Spinal cord (tissue), 10 donors: ENCODE measurements at places on chromosomes 3 and 15. TPM values are rescaled to one million over a fixed set of nuclear protein-coding genes. Genes with fewer than 3 reads are reported as not detected.

DNA sequence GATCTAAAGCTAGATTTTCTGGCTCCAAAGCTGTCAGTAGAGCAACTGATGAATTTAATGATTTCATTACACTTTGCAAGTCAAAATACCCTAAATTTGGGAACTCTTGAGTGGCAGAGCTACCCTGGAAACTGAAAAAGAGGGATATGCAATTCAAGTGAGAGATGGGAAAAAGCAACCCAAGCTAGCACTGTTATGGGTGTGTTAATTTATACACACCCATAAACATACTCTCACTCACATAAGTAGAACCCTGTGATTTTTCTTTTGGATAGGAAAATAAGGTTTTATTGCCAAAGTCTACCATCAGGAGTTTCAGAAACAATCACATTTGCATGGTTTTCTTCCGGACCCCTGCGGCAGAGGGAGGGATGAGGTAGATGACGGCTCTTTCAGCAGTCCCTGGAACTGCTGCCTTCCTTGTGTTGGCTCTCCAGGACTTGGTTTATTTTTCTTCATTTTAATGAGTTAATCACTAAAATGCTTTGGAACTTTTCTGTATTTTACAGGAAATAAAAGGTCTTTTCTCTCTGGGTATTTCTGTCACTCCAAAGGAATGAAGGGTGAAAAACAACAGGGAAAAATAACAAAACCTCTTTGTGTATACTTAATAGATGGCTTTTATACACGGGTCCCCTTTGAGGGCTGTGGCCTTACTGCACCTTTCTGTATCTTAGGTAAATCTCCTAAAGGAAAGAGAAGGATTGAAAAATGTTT lies 63.8 kb downstream of the TTC23 start:
- no peaks in the 10 kb centered on the region for H3K4me1 ChIP-seq
- no peak overlapping the region for H3K4me3 ChIP-seq
- no peaks in the 10 kb centered on the region for H3K27me3 ChIP-seq
- H3K27ac ChIP-seq, result peak overlapping the region; percentile 58

- no peaks in the 10 kb centered on the region for H3K4me1 ChIP-seq
- no peak overlapping the region for H3K4me3 ChIP-seq
- DNase-seq, result no peak
- no peaks in the 10 kb centered on the region for H3K27me3 ChIP-seq
- no peak overlapping the region for H3K27ac ChIP-seq
These were observed 200.5 kb upstream of the BHLHE40 start for GRCh38 chr3:4778740-4779139.

AGBL1 gene
- 1.1 TPM for total RNA-seq

- peaks cover 17% of the 10 kb centered on the region for H3K4me1 ChIP-seq
- no peak overlapping the region for H3K4me3 ChIP-seq
- no peaks in the 10 kb centered on the region for H3K27me3 ChIP-seq
- peaks cover 22% of the 10 kb centered on the region for H3K36me3 ChIP-seq
- H3K27ac ChIP-seq, result no peak overlapping the region
- DNase-seq, result no peak
These were observed 23.5 kb upstream of the JMJD7 start for GRCh38 chr15:41804361-41804760.

DNA sequence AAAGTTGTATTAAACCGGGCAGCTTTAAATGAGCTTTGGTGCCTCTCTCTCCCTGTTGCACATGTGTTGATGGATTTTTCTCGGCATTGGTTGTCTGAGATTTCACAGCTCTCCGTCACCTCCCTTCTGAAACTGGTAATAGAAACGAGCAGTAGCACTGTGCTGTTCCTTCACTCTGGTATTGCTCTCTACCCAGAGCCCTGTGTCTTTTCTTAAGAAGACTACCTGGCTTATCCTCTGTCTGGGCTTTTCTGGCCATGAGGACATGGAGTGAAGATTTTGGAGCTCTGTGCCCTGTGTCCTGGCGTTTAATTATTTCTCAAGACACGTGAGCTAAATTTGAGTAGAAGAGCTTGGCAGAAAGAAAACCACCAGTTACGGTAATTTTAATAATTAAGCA lies 209.6 kb upstream of the EIF1B start:
- H3K27me3 ChIP-seq, result no peaks in the 10 kb centered on the region
- no peaks in the 10 kb centered on the region for H3K36me3 ChIP-seq
- no peak for DNase-seq

DNA sequence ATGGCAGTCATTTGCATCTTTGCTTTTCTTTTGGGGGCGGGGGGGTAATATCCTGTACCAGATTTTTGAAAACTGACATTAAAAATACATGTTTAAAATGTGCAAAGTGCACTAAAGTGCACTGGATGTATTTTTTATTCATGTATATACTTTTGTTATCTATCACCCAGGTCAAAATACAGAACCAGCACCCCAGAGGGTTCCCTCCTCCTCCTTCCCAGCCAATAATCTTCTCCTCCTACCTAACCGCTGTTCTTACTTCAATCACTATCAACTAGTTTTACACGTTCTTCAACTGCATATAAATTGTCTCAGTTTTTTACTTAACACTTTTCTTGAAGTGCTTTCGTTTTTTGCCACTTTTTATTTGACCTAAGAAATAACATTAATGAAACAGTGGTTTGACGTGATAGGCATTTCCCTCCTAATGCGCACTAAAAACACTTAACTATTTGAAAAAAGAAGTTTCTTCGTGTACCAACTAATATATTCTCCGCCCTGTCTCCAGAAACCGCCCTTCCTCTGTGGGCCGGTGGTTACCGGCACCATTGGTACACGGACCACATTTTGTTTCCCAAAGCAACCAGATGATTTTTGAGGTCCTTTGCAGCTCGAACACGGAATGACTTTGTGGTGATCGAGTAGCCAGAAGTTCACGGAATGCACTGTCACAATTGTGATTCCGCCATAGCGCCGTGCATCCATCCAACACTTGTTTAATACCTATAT lies 836 bp upstream of the AKAP13 start:
- no peaks in the 10 kb centered on the region for H3K27me3 ChIP-seq
- H3K36me3 ChIP-seq, result no peaks in the 10 kb centered on the region
- peak; percentile 37 for DNase-seq
- peak overlapping the region; percentile 79 for H3K4me3 ChIP-seq

GRCh38 chr3:181176601-181177000 lies 187.1 kb upstream of the DNAJC19 start:
- peak; percentile 88 for DNase-seq
- H3K27me3 ChIP-seq, result peaks cover 2% of the 10 kb centered on the region
- no peaks in the 10 kb centered on the region for H3K36me3 ChIP-seq
